ENCODE measurements at places on chromosomes 3 and 15. TPM values are rescaled to one million over a fixed set of nuclear protein-coding genes. Genes with fewer than 3 reads are reported as not detected.

Gene FILIP1L
- total RNA-seq = 22.7 TPM

Gene POLR2M
- 74.7 TPM for total RNA-seq

Gene SLC22A13
- total RNA-seq = 0.63 TPM

- no peak overlapping the region for H3K4me3 ChIP-seq
- H3K36me3 ChIP-seq = no peaks in the 10 kb centered on the region
These were observed 16.6 kb downstream of the TMOD2 start for GRCh38 chr15:51768018-51768417.

- H3K4me3 ChIP-seq = no peak overlapping the region
- H3K4me1 ChIP-seq = peaks cover 8% of the 10 kb centered on the region
- DNase-seq = no peak
- H3K36me3 ChIP-seq = no peaks in the 10 kb centered on the region
- H3K27ac ChIP-seq = no peak overlapping the region
These were observed 43.5 kb downstream of the FMN1 start for GRCh38 chr15:33150971-33151370.

DNA sequence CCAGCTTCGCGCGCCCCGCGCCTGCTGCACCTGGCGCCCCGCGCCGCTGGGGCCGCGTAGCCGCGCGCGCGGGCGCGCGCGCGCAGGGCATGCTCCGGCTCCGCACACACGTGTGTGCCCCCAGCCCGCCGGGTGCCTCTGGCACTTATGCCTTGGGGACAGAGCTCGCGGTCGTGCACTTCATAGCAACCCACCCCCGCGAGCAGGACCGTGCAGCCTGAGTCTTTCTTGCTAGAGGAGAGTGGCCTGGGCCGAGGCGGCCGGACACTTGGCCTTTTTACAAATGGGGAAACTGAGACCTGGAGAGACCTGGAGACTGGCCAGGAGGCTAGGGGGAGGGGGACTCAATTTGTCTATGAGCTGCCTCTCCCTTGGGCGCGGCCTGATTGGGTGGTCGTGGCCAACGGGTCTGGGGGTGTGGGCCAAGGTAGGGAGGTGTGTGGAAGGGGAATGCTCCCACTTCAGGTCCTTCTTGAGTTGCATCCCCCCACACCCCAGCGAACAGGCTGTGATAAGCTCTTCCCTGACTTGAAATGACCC lies 562 bp downstream of the NBEAL2 start:
- H3K4me1 ChIP-seq = peaks cover 42% of the 10 kb centered on the region
- DNase-seq = no peak
- H3K27ac ChIP-seq = peak overlapping the region; percentile 92
- H3K36me3 ChIP-seq = no peaks in the 10 kb centered on the region
- H3K4me3 ChIP-seq = peak overlapping the region; percentile 92

DNA sequence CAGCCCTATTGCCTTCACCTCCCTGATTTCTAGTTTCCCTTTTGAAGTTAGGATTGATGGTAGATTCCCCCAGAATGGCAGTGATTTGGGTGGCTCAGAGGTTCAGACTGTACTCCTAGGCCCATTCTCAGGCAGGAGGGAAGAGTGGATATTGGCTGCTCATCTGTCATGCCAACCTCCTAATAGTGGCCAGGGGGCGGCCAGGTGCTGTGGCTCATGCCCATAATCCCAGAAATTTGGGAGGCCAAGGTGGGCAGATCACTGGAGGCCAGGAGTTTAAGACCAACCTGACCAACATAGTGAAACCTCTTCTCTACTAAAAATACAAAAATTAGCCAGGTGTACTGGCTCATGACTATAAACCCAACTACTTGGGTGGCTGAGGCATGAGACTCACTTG lies 11.3 kb downstream of the RRP9 start:
- DNase-seq = no peak
- H3K4me3 ChIP-seq = no peak overlapping the region
- no peak overlapping the region for H3K27ac ChIP-seq
- H3K36me3 ChIP-seq = no peaks in the 10 kb centered on the region

- H3K4me3 ChIP-seq = peak overlapping the region; percentile 50
- no peaks in the 10 kb centered on the region for H3K36me3 ChIP-seq
- H3K27me3 ChIP-seq = no peaks in the 10 kb centered on the region
- peak; percentile 39 for DNase-seq
These were observed 593 bp downstream of the TMOD2 start for GRCh38 chr15:51751697-51752683.

GRCh38 chr3:174413062-174413912 lies 445.8 kb upstream of the NAALADL2 start:
- peaks cover 29% of the 10 kb centered on the region for H3K4me1 ChIP-seq
- H3K36me3 ChIP-seq = no peaks in the 10 kb centered on the region
- no peak overlapping the region for H3K4me3 ChIP-seq
- DNase-seq = no peak
- peak overlapping the region; percentile 66 for H3K27ac ChIP-seq

DNA sequence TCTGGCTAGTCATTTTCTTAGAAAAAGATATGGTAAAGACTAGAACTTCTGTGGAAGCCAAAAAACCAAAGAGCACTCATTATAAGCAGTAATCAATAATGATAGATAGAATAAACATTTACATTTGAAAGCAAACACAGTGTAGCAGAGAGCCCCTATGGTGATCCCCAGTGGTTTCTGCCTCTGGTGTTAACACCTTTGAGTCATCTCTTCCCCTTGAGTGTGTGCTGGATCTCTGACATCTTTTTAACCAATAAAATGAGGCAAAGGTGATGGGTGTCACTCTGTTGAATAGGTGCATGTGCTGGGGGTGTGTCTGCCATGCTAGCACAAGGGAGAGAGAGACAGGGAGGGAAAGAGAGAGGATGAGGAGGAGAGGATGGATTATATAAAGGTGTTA lies 121.6 kb downstream of the TFG start:
- no peaks in the 10 kb centered on the region for H3K4me1 ChIP-seq
- H3K4me3 ChIP-seq = no peak overlapping the region
- no peak for DNase-seq
- H3K36me3 ChIP-seq = no peaks in the 10 kb centered on the region
- no peaks in the 10 kb centered on the region for H3K27me3 ChIP-seq
- no peak overlapping the region for H3K27ac ChIP-seq

DNA sequence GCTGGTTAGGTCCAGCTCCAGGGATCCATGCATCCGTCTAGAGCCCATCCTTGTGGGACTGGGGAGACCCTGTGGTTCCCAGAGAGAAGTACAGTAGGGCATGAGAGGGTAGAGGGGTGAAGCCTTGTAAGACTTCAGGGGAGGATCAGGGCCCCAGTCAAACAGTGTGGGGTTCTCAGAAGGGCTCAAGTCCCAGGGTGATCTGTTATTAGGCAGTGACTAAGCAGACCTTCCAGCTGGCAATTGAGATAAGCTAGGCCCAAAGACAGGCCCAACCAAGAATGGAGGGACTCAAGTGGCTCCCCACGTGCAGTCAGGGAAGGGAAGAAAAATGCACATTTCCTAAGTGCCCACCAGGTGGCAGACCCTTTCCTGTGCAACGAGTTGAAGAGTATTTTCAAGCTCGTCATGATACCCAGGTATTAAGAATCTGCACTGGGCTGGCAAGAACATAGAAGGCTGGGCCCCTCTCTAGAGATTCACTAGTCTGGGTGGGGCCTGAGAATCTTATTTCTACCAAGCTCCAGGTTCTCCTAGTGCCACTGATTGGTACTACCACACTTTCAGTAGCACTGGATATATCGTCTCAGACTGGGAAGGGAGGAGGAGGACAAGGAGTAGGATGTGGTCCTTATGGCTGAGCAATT lies 240.8 kb downstream of the NR1D2 start:
- DNase-seq = peak; percentile 48
- H3K4me3 ChIP-seq = no peak overlapping the region
- no peak overlapping the region for H3K27ac ChIP-seq

DNA sequence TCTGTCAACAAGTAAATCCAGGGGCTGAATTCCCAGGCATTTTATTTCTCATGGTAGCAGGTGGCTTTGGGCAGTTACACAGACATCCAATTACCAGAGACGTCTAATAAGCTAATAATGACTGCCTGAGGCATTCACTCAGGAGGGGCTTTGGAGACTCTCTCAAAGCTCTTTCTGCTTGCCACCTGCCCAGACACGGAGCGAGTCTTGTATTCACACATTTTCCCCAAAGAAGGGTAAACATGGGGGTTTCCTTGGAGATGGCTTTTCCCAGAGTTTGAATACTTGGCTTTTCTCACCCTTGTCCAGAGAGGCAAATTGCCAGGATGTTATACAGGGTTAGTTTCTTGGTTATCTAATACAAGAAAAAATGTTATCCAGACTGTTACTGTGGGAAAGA lies 132.6 kb downstream of the DIPK2A start:
- no peaks in the 10 kb centered on the region for H3K27me3 ChIP-seq
- DNase-seq = no peak
- H3K36me3 ChIP-seq = no peaks in the 10 kb centered on the region
- no peak overlapping the region for H3K4me3 ChIP-seq

- H3K27me3 ChIP-seq = no peaks in the 10 kb centered on the region
- no peak for DNase-seq
These were observed 334.9 kb downstream of the TBC1D5 start for GRCh38 chr3:17407576-17407975.

GRCh38 chr3:126052196-126053058 lies 31.5 kb downstream of the SLC41A3 start:
- no peak overlapping the region for H3K4me3 ChIP-seq
- H3K27me3 ChIP-seq = no peaks in the 10 kb centered on the region
- no peak for DNase-seq
- peaks cover 12% of the 10 kb centered on the region for H3K4me1 ChIP-seq
- no peak overlapping the region for H3K27ac ChIP-seq

DNA sequence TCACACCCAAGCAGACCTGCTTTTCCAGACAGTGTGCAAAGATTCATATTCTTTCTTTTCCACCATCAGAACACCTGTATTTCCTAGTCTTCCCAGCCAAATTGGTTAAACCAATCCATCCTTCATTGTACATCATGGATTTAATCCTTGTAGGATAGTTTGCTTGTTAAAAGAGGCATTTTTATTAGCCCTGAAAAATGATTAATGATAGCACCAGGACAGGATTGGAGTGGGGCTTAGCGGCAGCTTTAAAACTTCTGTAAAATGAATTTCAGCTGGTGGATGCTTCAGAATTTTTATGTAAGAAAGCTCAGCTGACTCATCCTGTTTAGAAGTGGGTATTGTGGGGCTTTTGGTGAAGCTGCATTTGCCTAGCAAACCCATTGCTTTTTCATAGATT lies 36.1 kb upstream of the ARHGEF26 start:
- H3K4me3 ChIP-seq = no peak overlapping the region
- no peaks in the 10 kb centered on the region for H3K36me3 ChIP-seq
- H3K27ac ChIP-seq = no peak overlapping the region
- no peak for DNase-seq

GRCh38 chr3:155088706-155089345 lies 8.7 kb downstream of the MME start:
- DNase-seq = no peak
- no peaks in the 10 kb centered on the region for H3K36me3 ChIP-seq
- H3K27me3 ChIP-seq = no peaks in the 10 kb centered on the region
- no peak overlapping the region for H3K27ac ChIP-seq
- no peaks in the 10 kb centered on the region for H3K4me1 ChIP-seq

DNA sequence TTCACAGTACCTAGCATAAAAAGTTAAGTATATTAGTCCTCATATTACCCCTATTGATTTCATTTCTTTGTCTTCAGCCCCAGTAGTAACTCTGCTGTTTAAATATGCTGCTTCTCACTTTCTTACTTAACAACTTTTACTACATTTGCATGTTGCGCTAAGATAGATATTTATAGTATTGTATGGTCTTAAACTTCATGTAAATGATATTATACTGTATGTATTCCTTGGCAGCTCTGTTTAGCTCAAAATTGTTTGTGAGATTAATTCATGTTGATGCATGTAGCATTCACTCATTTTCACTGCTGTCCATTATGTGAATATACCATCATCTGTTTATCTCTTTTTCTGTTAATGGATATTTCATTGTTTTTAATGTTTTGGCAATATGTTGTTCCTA lies 64.4 kb downstream of the PPM1L start:
- no peaks in the 10 kb centered on the region for H3K36me3 ChIP-seq
- no peak for DNase-seq
- no peak overlapping the region for H3K4me3 ChIP-seq
- no peaks in the 10 kb centered on the region for H3K27me3 ChIP-seq

DNA sequence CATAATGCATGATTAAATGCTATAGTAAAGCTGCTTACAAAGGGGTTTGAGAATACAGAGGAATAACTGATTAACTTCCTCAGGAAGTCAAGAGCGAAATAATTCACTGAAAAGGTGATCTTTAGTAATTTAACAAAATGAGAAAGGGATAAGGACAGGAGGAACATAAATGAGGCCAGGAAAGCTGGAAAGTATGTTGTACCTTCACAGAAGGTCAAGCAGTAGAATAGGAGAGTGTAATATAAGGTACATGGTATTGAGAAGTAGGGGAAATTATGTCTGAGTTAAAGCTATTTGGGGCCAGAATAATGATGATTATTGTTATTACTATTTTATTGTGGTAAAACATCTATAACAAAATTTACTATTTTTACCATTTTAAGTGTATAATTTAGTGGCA lies 19.2 kb downstream of the GOLM2 start:
- no peaks in the 10 kb centered on the region for H3K4me1 ChIP-seq
- H3K36me3 ChIP-seq = no peaks in the 10 kb centered on the region
- no peak overlapping the region for H3K27ac ChIP-seq

DNA sequence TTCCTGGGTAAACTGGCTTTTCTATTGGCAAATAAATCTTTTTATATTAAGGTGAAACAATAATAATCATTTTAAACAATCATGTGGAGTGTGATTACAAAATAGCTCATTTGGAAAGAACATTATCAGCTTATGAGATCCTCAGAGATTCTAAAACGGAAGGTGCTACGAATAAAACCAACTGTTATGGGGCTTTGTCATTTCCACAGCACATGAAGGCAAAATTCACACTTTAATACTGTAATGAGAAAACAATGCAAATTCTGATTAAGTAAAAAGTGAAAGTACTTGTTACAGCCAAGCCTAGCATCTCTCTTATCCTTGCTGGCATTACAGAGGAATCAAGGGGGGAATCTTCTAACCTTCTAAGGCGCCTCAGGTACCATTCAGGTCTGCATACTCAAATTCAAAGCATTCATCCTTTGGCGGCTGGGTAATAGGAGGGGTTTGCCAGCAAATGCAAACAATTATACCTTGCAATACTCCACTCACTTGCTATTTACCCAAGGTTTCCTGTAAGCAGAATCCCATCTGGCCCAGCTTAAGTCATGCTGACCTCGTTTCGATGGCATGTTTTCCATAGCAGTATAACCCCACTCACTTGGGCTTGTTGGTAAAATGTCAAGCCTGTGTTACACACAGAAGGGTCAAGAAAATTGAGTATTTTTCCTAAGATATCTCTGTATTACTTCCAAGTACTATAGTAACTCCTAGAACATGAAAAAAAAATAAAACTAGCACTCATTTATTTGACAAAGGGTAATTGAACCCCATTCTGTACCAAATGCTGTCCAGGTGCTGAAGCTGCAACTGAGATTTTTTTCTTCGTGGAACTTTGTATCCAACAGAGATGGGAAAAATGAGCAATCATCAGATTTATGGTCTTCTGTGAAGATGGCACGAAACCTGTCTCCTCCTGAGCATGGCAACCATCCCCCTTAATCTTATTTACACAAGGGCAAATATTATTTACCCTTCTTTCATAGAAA lies 183.7 kb upstream of the LMCD1 start:
- no peaks in the 10 kb centered on the region for H3K4me1 ChIP-seq
- H3K27me3 ChIP-seq = no peaks in the 10 kb centered on the region
- no peak overlapping the region for H3K27ac ChIP-seq
- H3K36me3 ChIP-seq = no peaks in the 10 kb centered on the region
- DNase-seq = no peak
- H3K4me3 ChIP-seq = no peak overlapping the region
